A549 treated with Mapracorat at 1 μM for 4 hours (cell line): ENCODE measurements at places on chromosomes 7 and 10. TPM values are rescaled to one million over a fixed set of nuclear protein-coding genes. Genes with fewer than 3 reads are reported as not detected.

The LAMB1 gene
- 99.7 to 137 TPM (median 108 TPM) in 5 replicates for total RNA-seq

The SPDYE11 gene
- not detected in 5 replicates for total RNA-seq

The CDC123 gene
- 122 to 187 TPM (median 127 TPM) in 5 replicates for total RNA-seq

The ABCC2 gene
- total RNA-seq = 119 to 142 TPM (median 123 TPM) in 5 replicates

The PRKG1 gene
- total RNA-seq = not detected in 5 replicates

The SORCS3 gene
- total RNA-seq = not detected in 5 replicates

The CCAR1 gene
- 55.4 to 64.1 TPM (median 60.4 TPM) in 5 replicates for total RNA-seq

The ATOH7 gene
- 0.12 to 0.27 TPM (median 0.17 TPM) in 4 of 5 replicates, not detected in the other for total RNA-seq
